ENCODE measurements at places on chromosomes 3 and 15.

- DNase-seq, result no peak
Measured at GRCh38 chr3:41467481-41467880, 268.2 kb downstream of the CTNNB1 start.

- no peak for DNase-seq
Measured at GRCh38 chr3:36155515-36155914, 224.8 kb upstream of the STAC start.

GRCh38 chr3:39668420-39668819, 141.0 kb upstream of the MYRIP start:
- no peak for DNase-seq

DNA sequence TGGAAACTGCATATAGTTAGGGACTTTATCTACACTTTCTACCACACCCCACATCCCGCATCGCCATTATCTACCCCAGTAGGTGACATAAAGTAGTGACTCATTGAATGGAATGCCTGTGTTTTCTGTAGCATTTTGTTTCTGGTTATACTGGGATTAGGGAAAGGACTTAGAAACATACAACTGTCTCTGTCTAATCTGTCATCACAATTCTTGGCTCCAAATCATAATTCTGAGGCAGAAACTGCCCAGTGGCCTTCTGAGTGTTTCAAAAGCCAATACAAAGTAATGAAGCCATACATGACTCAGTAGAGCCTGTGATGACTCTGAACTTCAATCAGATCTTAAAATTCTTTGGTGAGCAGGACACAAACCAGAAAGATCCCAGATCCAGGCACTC, 115.7 kb upstream of the CHRM5 start:
- DNase-seq, result no peak

DNA sequence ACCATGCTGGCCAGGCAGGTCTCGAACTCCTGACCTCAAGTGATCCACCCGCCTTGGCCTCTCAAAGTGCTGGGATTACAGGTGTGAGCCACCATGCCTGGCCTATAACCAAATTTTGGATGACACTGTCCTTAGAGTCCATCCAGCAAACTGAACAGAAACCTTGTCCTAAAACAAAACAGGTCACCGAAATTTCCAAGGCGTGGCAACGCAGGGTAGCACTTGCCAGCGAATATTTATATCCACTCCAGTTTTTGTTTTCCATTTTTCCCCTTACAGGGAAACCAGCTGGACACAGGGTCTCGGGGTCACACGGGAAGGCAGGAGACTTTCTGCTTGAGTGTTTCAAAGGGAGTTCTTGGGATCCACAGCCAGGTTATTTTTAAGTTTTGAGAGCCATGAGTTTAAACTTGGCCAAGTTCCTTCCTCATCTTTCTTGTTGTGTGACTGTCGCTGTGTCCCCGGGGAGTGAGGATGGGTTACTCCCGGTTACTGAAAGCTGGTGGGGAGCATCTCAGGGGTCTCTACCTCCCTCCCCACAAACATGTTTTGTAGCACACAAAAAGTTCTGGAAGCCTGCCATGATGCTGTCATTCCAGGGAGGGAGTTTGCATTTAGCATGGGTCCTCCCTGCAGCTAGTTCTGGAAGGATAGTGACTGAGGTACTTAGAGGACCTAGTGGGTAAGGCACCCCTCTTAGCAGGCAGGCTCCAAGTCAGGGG, 12.6 kb downstream of the LIMD1 start:
- no peak for DNase-seq

GRCh38 chr3:4751502-4752101, 227.6 kb upstream of the BHLHE40 start:
- DNase-seq, result no peak

GRCh38 chr15:73927003-73927475, 777 bp downstream of the LOXL1 start:
- DNase-seq, result peak; percentile 12

DNA sequence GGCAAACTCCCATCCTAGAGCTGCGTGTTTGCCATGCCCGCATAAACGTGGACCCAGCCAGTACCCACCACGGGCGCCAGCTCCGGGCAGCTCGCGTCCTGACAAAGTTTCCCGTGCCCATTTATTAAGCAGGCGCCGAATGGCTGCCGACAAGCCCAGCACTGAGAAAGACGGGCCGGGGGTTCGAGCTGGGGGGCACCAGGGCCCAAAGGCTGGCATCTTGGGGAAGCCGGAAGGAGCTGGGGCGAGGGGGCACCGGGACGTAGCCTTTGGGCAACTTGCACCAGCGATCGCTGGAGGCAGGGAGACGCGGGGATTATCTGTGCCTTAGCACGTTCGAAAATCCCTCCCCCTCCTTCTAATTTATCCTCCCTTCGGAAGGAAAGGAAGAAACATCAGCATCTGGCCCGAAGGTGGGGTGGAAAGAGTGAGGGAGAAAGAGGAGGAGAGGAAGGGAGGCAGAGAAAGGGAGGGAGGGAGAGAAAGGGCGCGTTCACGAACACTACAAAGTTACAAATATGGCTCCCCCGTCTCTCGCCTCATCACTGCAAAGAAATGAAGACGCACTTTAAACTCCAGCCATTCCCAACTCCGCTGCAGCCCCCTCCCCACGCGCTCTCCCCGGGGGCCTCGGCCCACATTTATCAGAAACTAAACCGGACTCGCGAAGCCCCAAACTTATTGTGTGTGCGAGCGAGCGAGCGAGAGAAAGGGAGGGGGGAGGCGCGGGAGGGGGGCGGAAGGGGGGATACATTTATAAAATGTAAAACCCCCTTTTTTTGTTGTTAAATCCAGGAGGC, 1.0 kb downstream of the ANP32A start:
- DNase-seq, result peak; percentile 35

DNA sequence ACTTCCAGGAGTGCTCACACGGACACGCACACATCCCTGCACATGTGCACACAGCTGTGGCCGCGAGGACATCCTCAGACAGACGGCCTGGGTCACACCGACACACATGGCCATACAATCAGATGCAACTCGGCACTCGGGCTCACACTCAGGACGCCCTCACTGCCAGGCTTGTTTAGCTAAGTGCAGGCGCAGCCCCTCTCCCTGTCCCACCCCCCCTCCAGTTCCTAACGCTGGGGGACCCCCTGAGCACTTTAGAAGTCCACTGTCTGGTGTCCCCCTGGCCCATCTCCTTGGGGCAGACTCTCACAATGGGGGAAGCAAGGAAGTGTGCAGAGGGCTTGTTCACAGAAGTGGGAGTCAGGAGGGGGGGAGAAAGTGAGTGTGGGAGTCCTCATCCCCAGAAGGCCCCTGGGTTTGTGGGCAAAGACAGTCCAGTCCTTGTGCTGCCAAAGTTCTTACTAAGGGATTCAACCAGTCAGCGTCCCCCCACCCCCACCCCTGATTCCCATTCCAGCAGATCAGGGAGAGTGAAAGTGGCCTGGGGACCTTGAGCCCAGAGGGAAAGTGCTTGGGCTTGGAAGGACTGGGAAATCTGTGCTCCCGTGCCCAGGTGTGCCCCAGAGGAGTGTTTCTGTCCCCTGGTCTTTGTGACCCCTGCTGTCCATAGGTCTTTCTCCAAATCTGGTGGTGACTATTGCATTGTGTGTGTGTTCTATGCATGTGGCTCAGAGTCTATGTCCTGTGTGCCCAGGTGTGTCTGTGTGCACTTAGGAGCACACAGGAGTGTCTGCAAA, 767 bp upstream of the GATA2 start:
- no peak for DNase-seq

GRCh38 chr15:91589360-91589759, 264.1 kb upstream of the SLCO3A1 start:
- no peak for DNase-seq

DNA sequence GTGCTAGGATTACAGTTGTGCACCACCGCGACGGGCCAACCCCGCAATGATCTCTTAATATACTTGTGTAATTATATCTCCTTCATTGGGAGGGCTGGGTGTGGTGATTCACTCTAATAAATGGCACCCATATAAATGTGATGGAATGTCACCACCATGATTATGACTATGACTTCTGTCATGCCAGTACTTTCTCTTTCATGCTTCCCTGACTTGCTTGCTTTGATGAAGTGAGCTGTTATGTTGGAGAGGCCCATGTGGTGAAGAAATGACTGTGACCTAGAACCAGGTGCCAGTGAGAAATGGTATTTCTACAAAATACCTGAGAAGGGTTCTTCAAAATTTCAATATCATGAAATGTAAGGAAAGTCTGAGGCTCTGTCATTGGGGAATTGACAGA, 24.4 kb upstream of the TP63 start:
- no peak for DNase-seq

DNA sequence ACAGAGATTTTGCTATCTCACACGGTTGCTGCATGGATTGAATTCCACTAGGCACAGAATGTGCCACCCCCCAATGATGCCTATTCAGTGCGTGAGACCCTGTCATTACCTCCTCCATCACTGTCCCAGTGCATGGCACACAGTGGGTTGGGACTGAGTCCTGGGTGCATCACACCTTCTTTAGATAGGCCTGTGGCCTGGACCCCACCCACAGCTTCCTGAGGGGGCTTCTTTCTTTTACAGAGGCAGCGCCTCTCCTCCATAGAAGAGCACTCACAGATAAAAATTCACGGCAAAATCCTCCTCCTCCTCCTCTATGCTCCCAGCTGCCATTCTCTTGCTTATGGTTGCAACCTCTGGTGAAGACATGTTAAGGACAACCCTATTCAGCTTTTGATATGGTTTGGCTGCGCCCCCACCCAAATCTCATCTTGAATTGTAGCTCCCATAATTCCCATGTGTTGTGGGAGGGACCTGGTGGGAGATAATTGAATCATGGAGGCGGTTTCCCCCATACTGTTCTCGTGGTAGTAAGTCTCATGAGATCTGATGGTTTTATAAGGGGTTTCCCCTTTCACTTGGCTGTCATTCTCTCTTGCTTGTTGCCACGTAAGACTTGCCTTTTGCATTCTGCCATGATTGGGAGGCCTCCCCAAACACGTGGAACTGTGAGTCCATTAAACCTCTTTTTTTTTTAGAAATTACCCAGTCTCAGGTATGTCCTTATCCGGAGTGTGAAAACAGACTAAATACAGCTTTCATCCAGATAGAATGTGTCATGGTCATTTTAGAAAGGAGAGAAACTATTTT, 147.6 kb downstream of the KLF13 start:
- no peak for DNase-seq

- DNase-seq, result no peak
Measured at GRCh38 chr15:50905055-50905454, 3.4 kb upstream of the AP4E1 start.

- no peak for DNase-seq
Measured at GRCh38 chr3:57939775-57940174, 68.4 kb upstream of the FLNB start.

DNA sequence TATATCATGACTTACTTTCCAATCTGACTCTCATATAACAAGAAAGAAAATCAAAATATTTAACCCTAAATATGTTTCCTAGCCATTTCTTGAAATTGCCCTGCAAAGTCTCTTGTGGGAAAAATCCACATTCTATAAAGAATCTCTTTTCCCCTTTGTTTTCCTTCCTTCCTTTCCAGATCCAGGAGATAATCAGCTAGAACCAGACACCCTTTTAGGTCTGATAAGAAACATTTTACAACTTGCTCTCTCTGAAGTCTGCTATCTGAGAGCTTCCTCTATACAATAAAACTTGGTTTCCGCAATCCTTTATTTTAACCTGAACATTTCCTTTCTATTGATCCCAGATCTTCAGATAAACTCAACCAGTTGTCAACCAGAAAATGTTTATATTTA, 100.5 kb upstream of the RNU6-1 start:
- no peak for DNase-seq

- DNase-seq, result no peak
Measured at GRCh38 chr3:108393128-108393900, 97.0 kb downstream of the HHLA2 start.

DNA sequence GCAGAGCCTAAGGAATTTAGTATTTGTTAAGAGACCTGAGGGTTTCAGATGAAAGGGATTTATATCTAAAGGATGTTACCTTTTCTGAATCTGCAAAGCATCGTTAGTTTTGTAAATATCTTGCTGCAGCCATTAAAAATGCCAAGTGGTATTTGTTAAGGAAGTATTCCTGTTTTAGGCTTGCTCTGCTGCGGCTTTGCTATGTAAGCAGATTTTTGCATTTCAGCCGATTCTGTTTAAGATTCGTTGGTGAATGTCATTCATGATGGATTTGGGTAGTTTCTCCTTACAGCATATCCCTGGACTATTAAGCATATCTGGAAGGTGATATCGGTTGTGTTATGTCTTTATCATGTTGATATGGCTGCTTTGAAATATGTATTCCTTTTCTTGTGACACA, 1.0 kb downstream of the USP8 start:
- DNase-seq, result no peak

- DNase-seq, result no peak
Measured at GRCh38 chr3:183494341-183494740, 61.2 kb downstream of the KLHL6 start.

DNA sequence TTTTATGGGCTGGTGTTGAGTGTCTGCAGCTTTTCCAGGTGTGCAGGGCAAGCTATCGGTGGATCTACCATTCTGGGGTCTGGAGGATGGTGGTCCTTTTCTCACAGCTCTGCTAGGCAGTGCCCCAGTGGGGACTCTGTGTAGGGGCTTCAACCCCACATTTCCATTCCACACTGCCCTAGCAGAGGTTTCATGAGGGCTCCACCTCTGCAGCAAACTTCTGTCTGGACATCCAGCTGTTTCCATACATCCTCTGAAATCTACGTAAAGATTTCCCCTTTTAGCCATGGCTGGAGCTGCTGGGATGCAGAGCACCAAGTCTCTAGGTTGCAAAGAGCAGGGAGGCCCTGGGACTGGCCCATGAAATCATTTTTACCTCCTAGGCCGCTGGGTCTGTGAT, 11.6 kb downstream of the RFX7 start:
- no peak for DNase-seq

DNA sequence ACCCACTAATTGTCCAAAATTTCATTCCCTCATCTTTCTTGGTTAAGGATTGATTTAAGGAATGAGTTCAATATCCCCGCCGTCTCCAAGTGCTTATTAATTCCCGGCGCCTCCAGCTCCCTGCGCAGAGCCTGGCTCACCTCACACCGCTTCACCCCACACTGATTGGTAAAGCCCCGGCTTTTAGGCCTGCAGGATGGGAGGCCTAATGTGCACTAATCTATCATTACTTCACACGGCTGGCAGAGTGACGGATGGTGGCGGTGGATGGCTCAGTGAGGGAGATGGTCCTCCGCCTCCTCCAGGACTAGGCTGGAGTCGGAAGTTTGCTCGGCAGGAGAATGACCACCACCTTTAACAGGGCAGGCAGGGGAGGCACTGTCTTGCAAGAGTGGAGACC, 81.7 kb downstream of the MEGF11 start:
- no peak for DNase-seq

Measured in stimulated activated CD4-positive, alpha-beta T cell treated with anti-CD3 and anti-CD28 coated beads, TNF-alpha, amount 100 ng/mL, for 1 hour (primary cell).